Activated effector memory CD4-positive, alpha-beta T cell treated with Interleukin-2 at 50 U/mL for 16 hours (primary cell): ENCODE measurements at places on chromosomes 1 and 21.

DNA sequence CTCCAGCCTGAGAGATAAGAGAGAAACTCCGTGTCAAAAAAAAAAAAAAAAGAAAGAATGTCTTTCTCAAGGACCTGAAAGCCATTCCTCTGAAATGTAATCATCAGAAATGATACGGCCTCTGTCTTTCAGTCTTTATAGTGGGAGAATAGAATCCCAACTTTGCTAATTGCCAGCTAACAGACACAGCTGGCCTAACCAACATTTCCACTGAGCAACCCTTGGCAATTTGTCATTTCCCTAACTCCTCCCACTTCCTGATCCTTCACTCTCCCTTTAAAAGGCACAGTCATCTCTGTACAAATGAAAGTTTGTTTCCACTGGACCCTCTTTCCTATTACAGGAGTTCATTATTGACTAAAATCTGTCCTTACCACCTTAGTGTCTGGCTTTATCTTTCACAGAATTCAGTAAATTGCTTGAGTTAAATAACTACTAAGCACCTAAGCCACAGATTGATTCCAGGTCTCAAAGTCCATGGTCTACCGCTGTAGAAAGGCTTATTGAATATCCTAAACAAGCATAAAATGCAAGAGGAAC, 4.3 kb upstream of the CBR1 start:
- no peak for DNase-seq

GRCh38 chr1:31095298-31095981, 29.9 kb upstream of the PUM1 start:
- no peak for DNase-seq

- DNase-seq, result no peak
These were observed 20.2 kb downstream of the A3GALT2 start for GRCh38 chr1:33300673-33301072.

GRCh38 chr1:64691626-64692025, 53.2 kb upstream of the RAVER2 start:
- no peak for DNase-seq

DNA sequence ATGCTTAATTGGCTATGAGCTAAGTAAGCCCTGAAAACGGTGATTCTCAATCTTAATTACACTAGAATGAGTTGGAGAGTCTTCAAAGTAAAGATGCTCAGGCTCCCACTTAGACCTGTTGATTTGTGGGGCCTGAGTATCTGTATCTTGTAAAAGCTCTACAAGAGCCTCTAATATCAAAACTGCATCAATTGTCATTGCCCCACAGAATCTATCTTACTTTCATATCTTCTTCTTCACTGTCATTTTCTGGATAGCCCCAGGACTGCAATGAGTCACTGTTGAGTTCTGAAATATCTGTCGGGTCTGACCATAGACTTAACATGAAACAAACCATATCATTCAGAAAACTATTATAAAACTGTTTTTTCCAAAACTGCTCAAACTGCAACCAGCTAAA, 102.8 kb upstream of the SERTAD4 start:
- no peak for DNase-seq

DNA sequence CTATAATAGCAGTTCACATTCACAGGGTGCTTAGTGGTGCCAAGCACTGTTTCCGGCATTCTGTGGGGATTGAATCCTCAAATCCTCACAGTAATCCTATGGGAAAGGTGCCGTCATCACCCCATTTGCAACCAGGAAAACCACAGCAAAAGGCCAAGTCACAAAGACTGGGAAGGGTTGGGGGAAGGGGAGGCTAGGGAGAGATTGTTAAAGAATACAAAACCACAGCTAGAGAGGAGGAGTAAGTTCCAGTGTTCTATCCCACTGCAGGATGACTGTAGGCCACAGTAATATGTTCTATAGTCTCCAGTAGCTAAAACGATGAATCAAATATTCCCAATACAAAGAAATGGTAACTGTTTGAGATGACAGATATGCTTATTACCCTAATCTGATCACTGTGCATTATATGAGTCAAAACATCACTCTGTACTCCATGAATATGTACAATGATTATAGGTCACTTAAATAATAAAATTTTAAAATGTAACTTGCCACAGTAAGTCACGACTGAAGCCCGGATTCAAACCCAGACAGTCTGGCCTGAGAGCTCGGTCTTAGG, 256.8 kb downstream of the TOMM20 start:
- DNase-seq, result no peak

GRCh38 chr1:73903092-73903491, 294.9 kb downstream of the LRRIQ3 start:
- DNase-seq, result no peak
